ENCODE measurements at places on chromosomes 7 and 10. TPM values are rescaled to one million over a fixed set of nuclear protein-coding genes. Genes with fewer than 3 reads are reported as not detected.

BTAF1 gene
- total RNA-seq, result 50.4 TPM

OR2A12 gene
- total RNA-seq, result not detected

SPAG6 gene
- 1.2 TPM for total RNA-seq

NANOS1 gene
- 5.2 TPM for total RNA-seq

ENTPD7 gene
- total RNA-seq, result 8.6 TPM

FAM25C gene
- total RNA-seq, result not detected

PNPLA8 gene
- 50.9 TPM for total RNA-seq

INMT gene
- under 0.01 TPM for total RNA-seq

GPR158 gene
- total RNA-seq, result 5.7 TPM

GNAI1 gene
- total RNA-seq, result 161 TPM

CXCL12 gene
- 15.0 TPM for total RNA-seq

SKIDA1 gene
- 6.9 TPM for total RNA-seq

CREB5 gene
- 6.1 TPM for total RNA-seq

SLC18A2 gene
- under 0.01 TPM for total RNA-seq

PKD1L1 gene
- 0.25 TPM for total RNA-seq

AP1S1 gene
- 96.1 TPM for total RNA-seq

ASB15 gene
- total RNA-seq, result not detected

TCERG1L gene
- total RNA-seq, result 2.0 TPM

GIMAP4 gene
- 4.7 TPM for total RNA-seq

ANKRD30A gene
- not detected for total RNA-seq

OR2A25 gene
- not detected for total RNA-seq

IGFBP3 gene
- 5.2 TPM for total RNA-seq

PBLD gene
- total RNA-seq, result 5.4 TPM

UNCX gene
- not detected for total RNA-seq

GPR26 gene
- total RNA-seq, result 4.2 TPM

EPHA1 gene
- total RNA-seq, result 0.49 TPM

ANXA11 gene
- 3.2 TPM for total RNA-seq

MMS19 gene
- 49.7 TPM for total RNA-seq

HTRA1 gene
- total RNA-seq, result 46.7 TPM

FAM24B gene
- total RNA-seq, result 3.7 TPM

MYH16 gene
- total RNA-seq, result not detected

SRRM3 gene
- total RNA-seq, result 8.1 TPM

CLDN4 gene
- 0.25 TPM for total RNA-seq

BTBD16 gene
- total RNA-seq, result not detected

NEUROD6 gene
- 325 TPM for total RNA-seq

CYP3A7 gene
- not detected for total RNA-seq

EIF5AL1 gene
- total RNA-seq, result under 0.01 TPM

MRC1 gene
- 2.0 TPM for total RNA-seq

KIF11 gene
- 4.4 TPM for total RNA-seq

COL26A1 gene
- 12.0 TPM for total RNA-seq

MSMB gene
- total RNA-seq, result not detected

HYAL4 gene
- not detected for total RNA-seq

POU6F2 gene
- total RNA-seq, result 3.7 TPM

SOSTDC1 gene
- total RNA-seq, result 19.2 TPM

CTAGE4 gene
- 0.25 TPM for total RNA-seq

TMEM270 gene
- not detected for total RNA-seq

TACC2 gene
- total RNA-seq, result 25.3 TPM

HOXA2 gene
- not detected for total RNA-seq

NACAD gene
- total RNA-seq, result 8.9 TPM

UNC5B gene
- 4.2 TPM for total RNA-seq

OR6V1 gene
- not detected for total RNA-seq

AGR3 gene
- total RNA-seq, result not detected

TMEM225B gene
- total RNA-seq, result 0.49 TPM

FKBP6 gene
- 0.25 TPM for total RNA-seq

NRBF2 gene
- total RNA-seq, result 12.8 TPM

COL28A1 gene
- 0.74 TPM for total RNA-seq
